ENCODE measurements at places on chromosomes 3 and 15.

DNA sequence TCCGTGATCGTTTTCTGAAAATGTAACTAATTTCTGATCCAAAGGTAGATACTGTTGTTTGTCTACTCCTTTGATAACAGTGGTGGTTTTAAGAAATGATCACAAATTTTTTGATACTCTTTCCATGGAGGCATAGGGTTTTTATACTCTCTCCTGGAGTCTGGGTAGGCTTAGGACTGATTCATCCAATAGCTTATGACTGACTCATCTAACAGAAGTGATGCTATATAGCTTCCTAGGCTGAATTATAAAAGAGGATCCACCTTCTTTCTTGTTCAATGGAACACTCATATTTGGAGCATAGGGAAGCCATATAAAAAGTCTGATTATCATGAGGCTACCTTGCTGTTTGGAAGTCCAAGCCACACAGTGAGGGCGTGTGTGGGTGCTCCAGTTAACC, 84.3 kb downstream of the CHST2 start:
- H3K27ac ChIP-seq = no peak overlapping the region
- DNase-seq = no peak
- H3K36me3 ChIP-seq = no peaks in the 10 kb centered on the region
- no peaks in the 10 kb centered on the region for H3K4me1 ChIP-seq
- H3K4me3 ChIP-seq = no peak overlapping the region

GRCh38 chr3:12253516-12254343, 35.1 kb upstream of the PPARG start:
- H3K27ac ChIP-seq = no peak overlapping the region
- no peaks in the 10 kb centered on the region for H3K27me3 ChIP-seq
- H3K36me3 ChIP-seq = no peaks in the 10 kb centered on the region
- DNase-seq = no peak
- H3K4me1 ChIP-seq = no peaks in the 10 kb centered on the region

- H3K4me1 ChIP-seq = no peaks in the 10 kb centered on the region
- no peak overlapping the region for H3K4me3 ChIP-seq
- no peak overlapping the region for H3K27ac ChIP-seq
- H3K36me3 ChIP-seq = no peaks in the 10 kb centered on the region
- DNase-seq = no peak
Observed at GRCh38 chr15:26260517-26261133, 397.5 kb upstream of the ATP10A start.

DNA sequence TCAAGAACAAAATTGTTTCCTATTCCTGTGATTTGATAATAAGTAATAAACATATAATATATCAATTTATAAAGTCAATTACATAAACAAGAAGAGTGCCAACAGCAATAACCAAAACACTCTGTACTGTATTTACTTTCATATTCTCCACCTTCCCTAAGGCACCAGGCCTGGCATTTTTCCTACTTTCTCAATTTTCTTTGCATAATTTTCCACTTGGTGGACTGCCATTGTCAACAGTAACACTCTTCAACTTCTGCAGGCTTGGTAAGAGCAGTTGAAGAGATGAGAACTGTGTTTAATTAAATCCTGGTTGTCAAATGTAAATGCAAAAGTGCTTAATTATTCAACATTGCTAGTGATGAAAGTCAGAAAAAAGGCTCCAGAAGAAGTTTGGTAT, 229.8 kb upstream of the PLSCR5 start:
- no peak overlapping the region for H3K27ac ChIP-seq
- H3K4me1 ChIP-seq = no peaks in the 10 kb centered on the region
- DNase-seq = no peak
- no peaks in the 10 kb centered on the region for H3K36me3 ChIP-seq
- H3K4me3 ChIP-seq = no peak overlapping the region
- H3K27me3 ChIP-seq = no peaks in the 10 kb centered on the region

DNA sequence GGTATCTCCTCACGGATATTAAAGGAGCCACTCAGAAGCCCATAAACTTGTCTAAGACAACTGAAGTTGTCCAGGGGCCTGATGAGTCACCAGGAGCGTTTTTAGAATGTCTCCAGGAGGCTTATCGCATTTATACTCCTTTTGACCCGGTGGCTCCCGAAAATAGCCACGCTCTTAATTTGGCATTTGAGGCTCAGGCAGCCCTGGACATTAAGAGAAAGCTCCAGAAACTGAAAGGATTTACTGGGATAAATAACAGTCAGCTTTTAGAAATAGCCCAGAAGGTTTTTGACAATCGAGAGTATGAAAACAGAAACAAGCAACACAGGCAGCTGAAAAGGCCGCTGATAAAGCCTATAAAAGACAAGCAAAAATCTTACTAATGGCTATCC, 4.1 kb downstream of the DET1 start:
- H3K4me3 ChIP-seq = no peak overlapping the region
- H3K4me1 ChIP-seq = no peaks in the 10 kb centered on the region
- no peak overlapping the region for H3K27ac ChIP-seq
- DNase-seq = no peak

DNA sequence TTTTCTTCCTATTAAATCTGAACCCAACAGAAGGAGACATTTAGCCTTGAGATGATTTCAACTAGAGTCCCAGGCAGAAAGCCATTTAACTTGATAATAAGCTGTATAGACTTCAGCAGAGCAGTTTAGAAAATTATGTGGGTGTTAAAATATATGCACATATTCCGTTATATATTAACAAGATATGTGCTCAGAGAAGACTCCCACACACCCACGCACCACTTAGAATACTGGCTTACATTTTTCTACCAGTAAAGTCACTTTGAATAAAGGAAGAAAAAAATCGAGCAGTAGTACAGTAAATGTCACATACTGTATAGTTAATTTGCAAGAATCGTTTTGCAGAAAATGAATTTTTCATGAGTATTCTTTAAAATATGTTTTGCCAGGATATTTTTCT, 599.3 kb downstream of the FGF12 start:
- H3K36me3 ChIP-seq = no peaks in the 10 kb centered on the region
- no peak for DNase-seq
- no peak overlapping the region for H3K4me3 ChIP-seq
- no peaks in the 10 kb centered on the region for H3K27me3 ChIP-seq

DNA sequence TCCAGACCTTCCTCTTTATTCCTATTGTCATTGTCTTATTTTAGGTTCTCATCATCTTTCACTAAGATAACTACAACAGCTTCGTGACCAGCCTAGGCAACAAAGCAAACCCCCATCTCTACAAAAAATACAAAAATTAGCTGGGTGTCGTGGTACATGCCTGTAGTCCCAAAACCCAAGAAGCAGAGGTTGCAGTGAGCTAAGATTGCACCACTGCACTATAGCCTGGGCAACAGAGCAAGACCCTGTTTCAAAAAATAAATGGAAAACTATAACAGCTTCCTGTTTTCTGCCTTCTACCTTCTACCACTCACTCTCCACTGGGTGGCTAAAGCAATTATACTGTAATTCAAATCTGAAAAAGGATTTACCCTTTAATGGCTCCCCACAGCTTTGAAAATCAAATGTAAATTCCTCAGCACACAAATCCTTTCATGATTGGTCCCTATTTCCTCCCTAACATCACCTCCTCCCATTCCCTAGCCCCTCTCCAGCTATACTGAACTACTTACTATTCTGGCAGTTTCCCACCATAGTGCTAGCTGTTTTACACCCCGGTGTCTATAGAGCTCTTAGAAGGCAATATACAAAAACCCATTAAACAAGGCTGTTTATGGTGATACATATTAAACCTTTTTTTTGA, 33.4 kb downstream of the LRRFIP2 start:
- H3K27me3 ChIP-seq = no peaks in the 10 kb centered on the region
- H3K4me3 ChIP-seq = no peak overlapping the region
- DNase-seq = no peak
- no peaks in the 10 kb centered on the region for H3K36me3 ChIP-seq
- no peak overlapping the region for H3K27ac ChIP-seq

- no peaks in the 10 kb centered on the region for H3K27me3 ChIP-seq
- no peak overlapping the region for H3K4me3 ChIP-seq
- no peak for DNase-seq
- no peak overlapping the region for H3K27ac ChIP-seq
- no peaks in the 10 kb centered on the region for H3K4me1 ChIP-seq
Observed at GRCh38 chr3:11529281-11529680, 114.4 kb downstream of the VGLL4 start.

DNA sequence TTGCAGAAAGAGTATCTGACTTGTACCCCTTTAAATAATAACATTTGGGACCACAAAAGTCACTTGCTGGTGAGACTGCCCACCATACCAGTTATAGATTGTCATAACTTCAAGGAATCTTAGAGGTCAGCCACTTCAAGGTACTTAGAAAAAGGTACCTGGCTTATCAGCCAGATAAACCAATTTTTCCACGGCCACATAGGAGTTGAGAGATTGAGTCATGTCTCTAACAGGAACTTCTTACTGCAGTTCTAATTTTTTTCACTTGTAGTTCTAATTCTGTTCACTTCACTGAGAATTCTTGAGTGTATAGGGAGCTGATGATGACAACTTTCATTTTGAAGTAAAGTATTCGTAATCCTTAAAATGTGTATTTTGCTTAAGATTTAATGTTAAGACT, 317.1 kb upstream of the CBLB start:
- H3K4me3 ChIP-seq = no peak overlapping the region
- no peak overlapping the region for H3K27ac ChIP-seq
- no peaks in the 10 kb centered on the region for H3K4me1 ChIP-seq
- H3K27me3 ChIP-seq = no peaks in the 10 kb centered on the region

DNA sequence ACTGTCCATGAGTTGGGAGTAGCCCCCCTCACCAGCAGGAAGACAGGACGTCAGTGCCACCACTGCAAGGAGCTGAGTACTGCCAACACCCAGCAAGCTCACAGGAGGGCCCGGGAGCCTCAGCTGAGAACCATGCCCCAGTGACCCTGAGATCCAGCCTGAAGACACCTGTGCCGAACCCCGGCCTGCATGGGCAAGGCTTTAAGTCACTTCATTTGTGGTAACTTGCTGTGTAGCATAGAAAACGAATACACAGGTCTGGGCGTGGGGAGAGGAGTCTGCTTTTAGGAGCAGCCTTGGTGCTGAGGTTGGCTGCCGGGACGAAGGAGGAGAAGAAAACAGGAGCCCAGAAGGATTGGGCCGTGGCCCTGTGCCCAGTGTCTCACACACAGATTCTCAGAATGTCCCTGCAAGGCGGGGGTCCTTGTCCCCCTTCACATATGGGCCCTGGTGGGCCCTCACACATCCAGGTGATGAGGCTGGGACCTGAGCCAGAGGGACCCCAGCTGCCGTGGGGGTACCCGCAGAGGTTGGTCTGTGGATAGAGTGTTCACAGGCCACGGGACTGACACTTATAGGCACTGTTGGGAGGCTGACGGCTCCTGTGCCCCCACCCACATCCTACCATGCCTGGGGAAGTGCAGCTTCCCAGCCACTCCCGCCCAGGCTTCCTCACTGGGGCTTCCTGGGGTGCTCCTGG, 85.3 kb downstream of the PLXNA1 start:
- H3K4me3 ChIP-seq = no peak overlapping the region
- DNase-seq = no peak
- H3K27ac ChIP-seq = no peak overlapping the region
- no peaks in the 10 kb centered on the region for H3K4me1 ChIP-seq
- no peaks in the 10 kb centered on the region for H3K27me3 ChIP-seq

- H3K27me3 ChIP-seq = no peaks in the 10 kb centered on the region
- DNase-seq = no peak
- no peak overlapping the region for H3K4me3 ChIP-seq
Observed at GRCh38 chr3:150899141-150899540, 6.1 kb downstream of the MINDY4B start.

- H3K4me3 ChIP-seq = no peak overlapping the region
- H3K4me1 ChIP-seq = no peaks in the 10 kb centered on the region
- H3K27me3 ChIP-seq = no peaks in the 10 kb centered on the region
- no peak for DNase-seq
- H3K27ac ChIP-seq = no peak overlapping the region
Observed at GRCh38 chr15:44738340-44738984, 2.1 kb downstream of the TRIM69 start.

DNA sequence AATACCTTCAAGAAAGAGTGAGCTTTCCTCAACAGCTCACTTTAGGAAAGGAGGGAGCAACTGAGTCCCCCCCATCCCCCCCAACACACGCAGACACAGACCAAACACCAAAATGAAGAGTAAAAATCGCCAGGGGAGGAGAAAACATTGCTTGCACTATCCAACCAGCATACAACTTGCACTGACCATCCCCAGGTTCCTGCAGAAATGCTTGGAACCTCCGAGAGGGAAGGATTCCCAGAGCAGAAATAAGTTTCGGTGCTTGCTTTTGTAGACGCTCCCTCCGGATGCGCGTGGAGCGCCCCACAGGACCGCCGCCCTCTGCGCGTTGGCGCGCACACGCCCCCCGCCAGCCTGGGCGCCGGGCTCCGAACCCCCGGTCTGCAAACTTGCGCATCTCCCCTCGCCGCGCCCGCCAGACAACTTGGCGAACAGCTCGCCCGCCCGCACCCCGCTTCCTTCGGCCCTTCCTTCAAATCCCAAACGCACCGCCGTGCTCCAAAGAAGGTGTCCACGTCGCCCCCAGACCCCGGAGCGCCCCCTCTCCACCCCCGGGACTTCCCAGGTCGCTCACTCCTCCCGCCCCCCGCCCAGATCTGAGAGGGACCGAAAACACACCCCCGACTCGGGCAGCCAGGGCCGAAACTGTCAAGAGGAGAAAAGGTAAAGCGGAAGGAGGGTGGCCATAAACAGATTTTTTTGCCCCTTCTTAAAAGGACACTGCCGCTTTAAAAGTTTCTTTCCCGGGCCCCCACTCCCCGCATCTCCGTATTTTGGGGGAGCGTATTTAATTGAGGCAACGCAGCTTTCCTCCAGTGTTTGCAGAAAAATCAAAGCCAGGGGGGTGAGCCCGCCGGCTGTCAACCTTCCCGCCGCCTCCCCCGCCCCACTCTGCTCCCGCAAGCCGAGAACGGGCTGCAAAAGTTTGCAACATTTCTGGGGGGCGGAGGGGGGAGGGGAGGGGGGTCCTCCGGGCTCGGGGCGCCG, 859 bp downstream of the RORA start:
- no peak overlapping the region for H3K27ac ChIP-seq
- H3K27me3 ChIP-seq = peaks cover 22% of the 10 kb centered on the region
- H3K4me1 ChIP-seq = no peaks in the 10 kb centered on the region
- H3K36me3 ChIP-seq = no peaks in the 10 kb centered on the region
- H3K4me3 ChIP-seq = peak overlapping the region; percentile 37

- H3K27ac ChIP-seq = no peak overlapping the region
- no peaks in the 10 kb centered on the region for H3K36me3 ChIP-seq
- H3K27me3 ChIP-seq = no peaks in the 10 kb centered on the region
- DNase-seq = no peak
- no peaks in the 10 kb centered on the region for H3K4me1 ChIP-seq
Observed at GRCh38 chr15:81955382-81956062, 90.3 kb downstream of the MEX3B start.

GRCh38 chr15:27675571-27675970, 423.5 kb downstream of the OCA2 start:
- DNase-seq = no peak
- no peaks in the 10 kb centered on the region for H3K27me3 ChIP-seq
- H3K27ac ChIP-seq = no peak overlapping the region
- H3K36me3 ChIP-seq = no peaks in the 10 kb centered on the region

GRCh38 chr3:119098619-119099222, 47.2 kb upstream of the TEX55 start:
- no peak overlapping the region for H3K27ac ChIP-seq
- no peaks in the 10 kb centered on the region for H3K36me3 ChIP-seq
- H3K27me3 ChIP-seq = no peaks in the 10 kb centered on the region
- H3K4me1 ChIP-seq = no peaks in the 10 kb centered on the region
- H3K4me3 ChIP-seq = no peak overlapping the region

- DNase-seq = no peak
- no peaks in the 10 kb centered on the region for H3K36me3 ChIP-seq
- H3K4me1 ChIP-seq = no peaks in the 10 kb centered on the region
- H3K27ac ChIP-seq = no peak overlapping the region
- H3K27me3 ChIP-seq = no peaks in the 10 kb centered on the region
Observed at GRCh38 chr3:197375001-197375441, 76.6 kb upstream of the DLG1 start.

GRCh38 chr15:66824424-66824823, 122.4 kb downstream of the SMAD6 start:
- no peaks in the 10 kb centered on the region for H3K36me3 ChIP-seq
- H3K27ac ChIP-seq = no peak overlapping the region
- H3K4me1 ChIP-seq = no peaks in the 10 kb centered on the region
- H3K27me3 ChIP-seq = no peaks in the 10 kb centered on the region

Measured in colonic mucosa (tissue), 4 donors.